Thymus (tissue), 14 donors: ENCODE measurements at places on chromosomes 4 and X. TPM values are rescaled to one million over a fixed set of nuclear protein-coding genes. Genes with fewer than 3 reads are reported as not detected.

GRCh38 chr4:111847296-111848008, 297.8 kb upstream of the FAM241A start:
- no peaks in the 10 kb centered on the region for H3K4me1 ChIP-seq
- no peaks in the 10 kb centered on the region for H3K27me3 ChIP-seq
- no peaks in the 10 kb centered on the region for H3K36me3 ChIP-seq
- no peak for DNase-seq
- H3K4me3 ChIP-seq = no peak overlapping the region

- H3K27ac ChIP-seq = no peak overlapping the region
- H3K27me3 ChIP-seq = no peaks in the 10 kb centered on the region
- DNase-seq = no peak
- no peak overlapping the region for H3K4me3 ChIP-seq
- H3K4me1 ChIP-seq = no peaks in the 10 kb centered on the region
Observed at GRCh38 chr4:94944726-94945125, 187.0 kb downstream of the BMPR1B start.

DNA sequence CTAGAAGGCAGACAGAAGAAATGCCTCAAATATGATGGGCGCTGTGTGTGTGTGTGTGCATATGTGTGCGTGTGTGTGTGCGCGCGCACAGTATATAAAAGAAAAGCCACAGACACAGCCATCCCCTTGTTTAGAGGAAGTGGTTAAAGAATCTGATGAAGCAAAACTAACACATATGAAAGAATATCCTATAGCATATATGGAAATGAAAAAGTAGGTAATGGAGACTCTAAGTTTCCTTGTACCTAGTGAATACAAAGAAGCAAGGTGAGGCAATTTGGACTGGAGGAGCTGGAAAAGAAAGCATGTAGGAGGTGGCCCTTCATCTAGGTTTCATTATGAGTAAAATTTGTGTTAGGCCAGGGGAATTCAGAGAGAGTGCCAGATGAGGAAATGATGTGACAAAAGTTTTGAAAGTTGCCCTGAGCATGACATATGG, 58.6 kb upstream of the MCF2 start:
- no peaks in the 10 kb centered on the region for H3K27me3 ChIP-seq
- H3K36me3 ChIP-seq = peaks cover 5% of the 10 kb centered on the region
- no peaks in the 10 kb centered on the region for H3K4me1 ChIP-seq
- no peak overlapping the region for H3K27ac ChIP-seq

GRCh38 chrX:3712870-3713224, 602 bp downstream of the PRKX start:
- H3K27ac ChIP-seq = no peak overlapping the region
- H3K4me1 ChIP-seq = no peaks in the 10 kb centered on the region
- no peaks in the 10 kb centered on the region for H3K36me3 ChIP-seq
- peak overlapping the region; percentile 75 for H3K4me3 ChIP-seq

DNA sequence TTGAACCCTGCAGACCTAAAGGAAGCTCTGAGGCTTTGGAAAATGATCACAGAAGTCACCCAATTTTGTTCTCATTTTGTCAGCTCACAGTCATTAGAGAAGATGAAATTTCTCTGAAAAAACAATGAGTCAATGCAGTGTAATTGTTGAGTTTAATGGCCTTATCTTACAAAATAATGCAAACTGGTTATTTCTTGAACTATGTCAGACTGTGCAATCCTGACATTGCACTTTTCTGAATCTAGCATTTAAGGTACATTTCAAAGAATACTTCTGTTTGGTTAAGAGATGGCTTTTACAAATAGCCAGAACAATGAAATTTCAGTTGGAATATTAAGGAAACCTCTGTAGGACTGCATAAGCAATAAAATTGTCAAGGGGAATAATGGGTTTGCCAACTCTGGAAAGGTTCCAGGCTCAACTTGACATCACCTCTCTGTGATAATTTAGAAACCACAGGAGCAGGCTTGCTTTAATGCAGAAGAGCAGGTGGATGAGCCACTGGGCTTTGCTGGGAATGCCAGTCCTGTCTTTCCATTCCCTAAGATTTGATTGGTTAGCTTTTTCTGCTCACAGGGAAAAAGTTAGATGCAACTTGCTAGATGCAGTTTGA, 222.8 kb downstream of the FRMPD4 start:
- H3K27me3 ChIP-seq = no peaks in the 10 kb centered on the region
- no peaks in the 10 kb centered on the region for H3K4me1 ChIP-seq
- H3K4me3 ChIP-seq = no peak overlapping the region
- H3K27ac ChIP-seq = no peak overlapping the region
- DNase-seq = no peak
- no peaks in the 10 kb centered on the region for H3K36me3 ChIP-seq

DNA sequence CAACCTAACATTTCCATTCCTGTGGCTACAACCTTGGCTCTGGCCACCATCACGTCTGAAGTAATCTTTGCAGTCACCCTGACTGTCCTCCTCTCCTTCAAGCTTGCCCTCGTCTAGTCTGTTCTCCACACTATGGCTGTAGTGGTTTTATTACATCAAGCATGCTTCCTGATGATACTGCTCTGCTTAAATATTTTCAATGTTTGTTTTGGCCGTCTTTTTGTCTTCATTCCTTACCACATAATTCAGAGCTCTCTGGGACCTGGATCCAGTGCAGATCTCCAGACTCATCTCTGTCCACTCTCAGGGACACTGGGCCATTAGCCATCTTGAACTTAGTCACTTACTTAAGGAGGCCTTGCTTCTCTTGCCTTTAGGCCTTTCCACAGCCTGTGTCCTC, 27.7 kb upstream of the FREM3 start:
- H3K27ac ChIP-seq = no peak overlapping the region
- no peak for DNase-seq
- H3K4me3 ChIP-seq = no peak overlapping the region
- no peaks in the 10 kb centered on the region for H3K27me3 ChIP-seq

DNA sequence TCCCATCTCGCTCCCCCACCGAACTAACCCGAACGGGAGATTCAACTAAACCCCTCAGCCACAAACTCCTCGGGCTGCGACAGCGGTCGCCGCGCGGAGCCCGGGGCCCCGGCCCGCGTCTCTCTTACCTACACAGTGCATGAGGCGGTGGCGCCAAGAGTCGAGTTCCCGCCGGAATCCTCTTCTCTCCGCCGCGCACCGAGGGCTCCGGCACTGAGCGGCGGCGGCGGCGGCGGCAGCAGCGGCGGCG, 160 bp downstream of the LCORL start:
- H3K4me1 ChIP-seq = peaks cover 10% of the 10 kb centered on the region

- H3K27ac ChIP-seq = no peak overlapping the region
- H3K27me3 ChIP-seq = no peaks in the 10 kb centered on the region
- no peak for DNase-seq
- H3K36me3 ChIP-seq = no peaks in the 10 kb centered on the region
Observed at GRCh38 chr4:42454755-42455420, 57.6 kb downstream of the SHISA3 start.

- no peak for DNase-seq
- H3K27ac ChIP-seq = no peak overlapping the region
- peaks cover 1% of the 10 kb centered on the region for H3K4me1 ChIP-seq
- H3K27me3 ChIP-seq = no peaks in the 10 kb centered on the region
- H3K4me3 ChIP-seq = no peak overlapping the region
Observed at GRCh38 chrX:13188731-13189309, 131.0 kb downstream of the ATXN3L start.

DNA sequence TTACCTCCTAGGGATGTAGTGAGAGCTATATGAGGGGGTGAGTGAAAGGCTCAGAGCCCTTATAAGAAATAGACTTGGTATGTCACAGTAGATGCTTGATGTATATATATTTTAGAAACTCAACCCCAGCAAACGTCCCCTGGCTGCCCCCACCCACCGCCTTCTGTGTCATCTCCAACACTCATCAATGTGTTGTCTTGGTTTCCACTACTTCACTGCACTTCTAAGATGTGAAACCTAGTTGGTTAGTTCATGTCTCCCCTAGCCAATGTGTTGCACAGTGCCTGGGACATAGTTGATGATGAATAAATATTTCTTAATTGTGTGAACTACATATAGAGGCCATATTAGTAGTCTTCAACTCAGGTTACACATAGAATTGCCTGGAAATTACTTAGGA, 4.4 kb downstream of the FGFBP2 start:
- no peak overlapping the region for H3K4me3 ChIP-seq
- no peak overlapping the region for H3K27ac ChIP-seq
- H3K4me1 ChIP-seq = peaks cover 30% of the 10 kb centered on the region
- H3K27me3 ChIP-seq = no peaks in the 10 kb centered on the region

DNA sequence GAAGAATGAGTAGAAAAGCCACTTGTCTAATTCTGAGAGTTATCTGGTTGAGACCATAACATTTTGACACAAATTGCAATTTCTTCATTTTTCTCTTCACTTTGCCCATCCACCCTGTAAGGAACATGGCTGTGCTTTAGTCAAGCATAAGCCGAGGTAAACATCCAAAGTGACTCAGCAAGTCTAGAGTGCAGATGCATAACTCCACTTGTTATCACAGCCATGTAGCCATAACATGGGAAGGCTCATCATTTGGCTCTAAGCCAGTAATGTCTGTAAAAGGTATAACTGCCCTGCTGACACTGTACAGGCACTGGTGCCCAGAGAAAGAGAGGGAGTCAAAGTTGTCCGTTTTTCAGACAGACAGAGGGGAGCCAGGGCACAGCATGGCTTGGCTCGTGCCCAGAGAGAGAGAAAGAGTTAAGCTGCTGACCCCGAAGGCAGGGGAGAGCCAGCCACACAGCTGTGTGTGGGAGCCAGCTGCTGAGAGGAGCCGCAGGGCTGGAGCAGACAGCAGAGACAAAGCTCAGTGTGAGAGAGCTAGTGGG, 76.9 kb upstream of the EXOC1L start:
- H3K4me3 ChIP-seq = no peak overlapping the region
- no peaks in the 10 kb centered on the region for H3K36me3 ChIP-seq
- H3K27ac ChIP-seq = no peak overlapping the region
- no peaks in the 10 kb centered on the region for H3K4me1 ChIP-seq

GRCh38 chr4:122539861-122540465, 80.9 kb downstream of the IL21 start:
- no peaks in the 10 kb centered on the region for H3K27me3 ChIP-seq
- H3K27ac ChIP-seq = no peak overlapping the region
- no peak for DNase-seq
- no peaks in the 10 kb centered on the region for H3K36me3 ChIP-seq
- no peaks in the 10 kb centered on the region for H3K4me1 ChIP-seq

- no peaks in the 10 kb centered on the region for H3K36me3 ChIP-seq
- no peaks in the 10 kb centered on the region for H3K4me1 ChIP-seq
- H3K27ac ChIP-seq = no peak overlapping the region
- DNase-seq = no peak
- H3K4me3 ChIP-seq = no peak overlapping the region
Observed at GRCh38 chr4:113645288-113645687, 116.2 kb downstream of the CAMK2D start.

- no peaks in the 10 kb centered on the region for H3K36me3 ChIP-seq
- peaks cover 25% of the 10 kb centered on the region for H3K27me3 ChIP-seq
- no peak for DNase-seq
- no peak overlapping the region for H3K27ac ChIP-seq
Observed at GRCh38 chr4:185638548-185639301, 103.4 kb upstream of the PDLIM3 start.

DNA sequence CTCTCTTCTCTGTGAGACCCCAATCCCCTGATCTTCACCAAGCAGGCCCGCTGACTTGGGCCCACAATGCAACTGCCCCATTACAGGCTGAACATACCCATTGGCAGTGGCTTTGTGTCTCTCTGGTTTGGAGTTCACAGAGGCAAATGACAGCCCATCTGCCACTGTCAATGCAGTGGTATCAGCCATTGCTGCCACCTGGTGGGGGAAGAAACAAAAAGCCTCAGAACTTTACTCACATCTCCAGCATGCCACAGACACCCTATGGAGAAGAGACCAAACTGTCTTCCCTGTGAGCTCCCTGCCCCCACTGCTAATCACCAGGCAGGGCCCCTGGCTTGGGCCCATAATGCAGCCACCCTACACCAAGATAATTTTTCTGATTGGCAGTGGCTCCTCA, 729.3 kb upstream of the ACTRT1 start:
- no peak for DNase-seq
- no peak overlapping the region for H3K4me3 ChIP-seq
- no peaks in the 10 kb centered on the region for H3K4me1 ChIP-seq

GRCh38 chrX:130118441-130119311, 8.4 kb upstream of the ELF4 start:
- H3K27me3 ChIP-seq = no peaks in the 10 kb centered on the region
- H3K4me1 ChIP-seq = no peaks in the 10 kb centered on the region
- H3K4me3 ChIP-seq = no peak overlapping the region
- DNase-seq = no peak

GRCh38 chr4:147586637-147587036, 30.6 kb upstream of the TMEM184C start:
- no peaks in the 10 kb centered on the region for H3K36me3 ChIP-seq
- no peak overlapping the region for H3K4me3 ChIP-seq
- no peak for DNase-seq
- H3K4me1 ChIP-seq = no peaks in the 10 kb centered on the region
- no peaks in the 10 kb centered on the region for H3K27me3 ChIP-seq

- no peaks in the 10 kb centered on the region for H3K27me3 ChIP-seq
- peaks cover 2% of the 10 kb centered on the region for H3K4me1 ChIP-seq
- no peak for DNase-seq
- H3K36me3 ChIP-seq = no peaks in the 10 kb centered on the region
Observed at GRCh38 chr4:94827481-94828110, 69.8 kb downstream of the BMPR1B start.

DNA sequence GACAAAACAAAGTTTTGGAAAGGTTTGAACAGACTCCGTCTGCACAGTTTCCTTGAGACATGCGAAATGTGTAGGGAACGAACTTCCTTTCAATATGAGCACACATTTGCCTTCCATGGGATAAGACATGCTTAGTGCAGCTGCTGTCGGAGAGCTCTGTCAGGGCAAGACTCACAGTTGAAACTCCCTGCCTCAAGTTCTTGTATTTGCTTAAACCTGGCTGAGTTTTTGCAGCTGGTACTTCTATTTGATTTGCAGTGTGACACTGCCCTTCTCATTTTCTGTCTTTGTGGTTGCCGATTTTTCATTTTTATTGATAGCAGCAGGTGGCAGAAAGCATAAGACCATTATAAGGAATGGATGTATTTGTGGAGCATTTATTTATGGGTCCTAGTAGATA, 18.2 kb upstream of the RHOH start:
- H3K36me3 ChIP-seq = no peaks in the 10 kb centered on the region
- H3K4me1 ChIP-seq = peaks cover 3% of the 10 kb centered on the region
- no peak overlapping the region for H3K27ac ChIP-seq

- H3K27ac ChIP-seq = no peak overlapping the region
- no peaks in the 10 kb centered on the region for H3K36me3 ChIP-seq
- DNase-seq = no peak
- no peak overlapping the region for H3K4me3 ChIP-seq
Observed at GRCh38 chr4:185771711-185772390, 40.1 kb downstream of the SORBS2 start.

The FOXP3 gene
- 5.5 TPM for polyA plus RNA-seq

The DUX4 gene
- 0.02 TPM for polyA plus RNA-seq

The ERAS gene
- polyA plus RNA-seq = 0.09 TPM

The ARAP2 gene
- polyA plus RNA-seq = 23.7 TPM

The HSFX4 gene
- polyA plus RNA-seq = 1.5 TPM

The SLC38A5 gene
- polyA plus RNA-seq = 19.6 TPM

The SLC25A31 gene
- polyA plus RNA-seq = 0.25 TPM

The STK32B gene
- polyA plus RNA-seq = 4.8 TPM

The ZCCHC18 gene
- 2.4 TPM for polyA plus RNA-seq
